ENCODE measurements at places on chromosomes 2 and 18.

DNA sequence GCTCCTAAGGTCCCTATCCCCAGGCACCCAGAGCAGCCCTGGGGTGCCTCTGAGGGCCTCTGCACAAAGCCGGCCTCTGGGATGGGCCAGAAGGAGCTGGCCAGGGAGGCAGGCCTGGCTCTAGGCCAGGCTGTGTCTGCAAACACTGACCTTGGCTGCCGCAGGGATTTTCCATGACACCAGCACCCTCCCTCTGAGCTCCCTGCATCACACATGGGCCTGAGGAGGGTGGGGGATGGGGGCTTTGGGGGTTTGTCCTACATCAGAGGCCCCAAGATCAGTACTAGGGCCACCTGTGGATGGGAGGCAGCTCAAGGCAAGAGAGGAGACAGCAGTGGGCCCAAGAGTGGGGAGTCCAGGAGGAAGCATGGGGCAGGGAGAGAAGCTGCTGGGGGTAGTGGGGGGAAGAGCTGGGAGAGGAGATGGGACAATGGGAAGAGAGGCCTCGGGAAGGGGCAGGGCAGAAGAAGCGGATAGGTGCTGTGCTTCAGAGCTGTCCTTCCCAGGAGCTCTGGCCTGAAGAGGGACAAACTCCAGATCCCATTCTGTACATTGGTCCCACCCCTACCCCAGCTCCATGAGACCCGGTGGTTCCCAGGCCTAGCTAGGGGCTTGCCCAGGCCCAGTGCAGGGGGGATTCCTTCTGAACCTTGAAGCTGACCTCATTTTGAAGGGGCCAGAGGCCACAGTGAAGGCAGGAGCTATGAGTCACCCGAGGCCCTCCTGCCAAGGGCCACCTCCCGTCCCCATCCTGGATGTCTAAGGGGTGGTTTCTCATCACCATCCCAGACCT lies 28.0 kb downstream of the KCNK3 start:
- DNase-seq, result no peak

GRCh38 chr18:3172097-3172496 lies 47.7 kb downstream of the MYOM1 start:
- no peak for DNase-seq

GRCh38 chr2:207772081-207772843 lies 2.6 kb upstream of the FZD5 start:
- no peak for DNase-seq

GRCh38 chr2:238979636-238980035 lies 131.8 kb downstream of the TWIST2 start:
- no peak for DNase-seq

GRCh38 chr2:12429779-12430406 lies 286.8 kb upstream of the TRIB2 start:
- DNase-seq, result no peak

- DNase-seq, result no peak
Measured at GRCh38 chr2:188292348-188293239, 920 bp downstream of the GULP1 start.

DNA sequence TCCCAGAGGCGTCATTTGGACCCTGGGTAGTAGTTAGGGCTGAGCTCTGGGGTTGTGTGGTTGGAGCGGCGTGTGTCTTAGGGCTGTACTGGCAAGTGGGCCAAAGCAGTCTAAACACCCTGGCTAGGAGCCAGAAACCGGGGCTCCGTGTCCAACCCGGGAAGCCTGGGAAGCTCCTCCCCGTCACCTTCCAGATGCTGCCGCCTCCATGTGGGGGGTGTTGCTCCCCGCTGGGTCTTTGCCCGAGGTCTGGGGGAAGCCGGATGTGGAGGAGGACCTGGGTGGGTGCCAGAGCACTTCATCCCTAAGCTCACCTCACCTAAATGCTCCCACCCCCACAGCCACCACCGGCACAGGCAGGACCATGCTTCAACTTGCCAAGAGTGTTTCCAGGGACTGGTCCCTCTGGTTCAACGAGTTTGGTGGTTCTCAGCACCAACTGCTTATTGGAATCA lies 25.4 kb downstream of the TET3 start:
- DNase-seq, result no peak

- DNase-seq, result no peak
Measured at GRCh38 chr2:217271813-217272212, 411.9 kb upstream of the TNP1 start.

GRCh38 chr2:119606674-119607073 lies 62.4 kb downstream of the CFAP221 start:
- no peak for DNase-seq

DNA sequence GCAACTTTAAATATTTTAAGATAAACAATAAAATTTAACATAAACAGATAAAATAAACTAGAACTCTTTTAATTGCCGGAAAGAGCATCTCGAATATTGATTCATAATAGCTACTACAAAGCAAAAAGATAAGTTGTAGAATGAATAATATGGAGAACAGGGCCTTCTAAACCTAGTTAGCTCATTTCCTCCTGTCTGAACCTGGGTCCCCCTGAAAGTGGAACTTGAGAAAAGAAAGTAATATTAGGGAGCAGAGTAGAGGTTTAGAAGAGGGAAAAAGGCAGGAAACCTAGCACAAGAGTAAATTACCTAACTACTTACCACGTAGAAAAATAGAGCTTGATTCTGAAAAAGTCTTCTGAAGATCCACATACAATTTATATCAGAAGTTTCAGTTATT lies 80.7 kb upstream of the NETO1 start:
- no peak for DNase-seq

DNA sequence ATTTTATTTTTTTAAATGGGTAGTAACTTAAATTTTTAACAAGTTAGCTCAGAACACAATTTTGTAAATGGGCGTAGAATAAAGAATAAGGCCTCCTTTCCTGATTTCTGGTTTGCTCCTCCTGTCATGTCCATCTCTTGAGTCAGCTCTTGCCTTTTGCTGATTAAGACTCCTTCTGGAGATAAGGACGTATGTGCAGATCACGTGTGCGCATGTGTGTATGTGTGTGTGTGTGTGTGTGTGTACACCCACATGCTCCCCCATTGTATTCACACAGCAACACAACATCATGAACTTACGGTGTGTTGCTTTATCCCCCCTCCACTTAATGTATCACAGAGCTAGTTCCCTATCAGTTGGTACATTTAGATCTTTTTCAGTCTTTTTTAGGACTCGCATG lies 182.9 kb downstream of the PRKCE start:
- no peak for DNase-seq

DNA sequence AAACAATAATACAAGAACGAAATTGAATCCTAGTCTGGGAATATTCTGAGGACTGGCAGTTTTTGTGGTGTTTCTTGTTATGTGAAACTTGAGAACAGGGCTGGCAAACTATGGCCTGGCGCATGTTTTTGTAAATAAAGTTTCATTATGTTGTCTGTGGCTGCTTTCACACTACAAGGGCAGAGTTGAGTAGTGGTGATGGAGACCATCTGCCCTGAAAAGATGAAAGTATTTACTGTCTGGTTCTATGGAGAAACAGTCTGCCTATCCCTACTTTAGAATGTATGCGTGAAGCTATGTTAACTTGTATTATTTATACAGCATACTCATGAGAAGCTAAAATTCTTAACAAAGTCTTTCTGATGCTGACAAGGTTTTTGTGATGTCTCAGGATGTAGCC lies 351.9 kb downstream of the LRRTM1 start:
- no peak for DNase-seq

DNA sequence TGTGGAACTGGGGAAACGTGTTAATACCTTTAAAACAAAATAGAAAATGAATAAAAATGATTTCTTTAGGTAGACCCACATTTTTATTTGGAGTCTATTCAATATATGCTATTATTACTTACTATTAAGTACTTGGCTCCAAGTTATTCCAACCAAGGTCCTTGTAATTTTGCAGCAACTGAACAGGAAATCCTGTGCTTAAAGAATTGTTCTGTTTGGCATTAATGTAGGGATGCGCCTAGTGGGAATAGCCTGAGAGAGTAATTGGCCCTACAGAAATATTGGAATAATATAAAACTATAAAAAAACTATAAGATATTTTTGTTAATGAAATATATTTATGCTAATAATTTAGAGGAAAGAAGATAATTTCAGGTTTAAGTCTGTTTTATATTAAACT lies 22.9 kb upstream of the ZSWIM2 start:
- no peak for DNase-seq
